ENCODE measurements at places on chromosomes 4 and X. TPM values are rescaled to one million over a fixed set of nuclear protein-coding genes. Genes with fewer than 3 reads are reported as not detected.

- no peak for DNase-seq
Observed at GRCh38 chr4:123163501-123163900, 233.1 kb upstream of the SPRY1 start.

DNA sequence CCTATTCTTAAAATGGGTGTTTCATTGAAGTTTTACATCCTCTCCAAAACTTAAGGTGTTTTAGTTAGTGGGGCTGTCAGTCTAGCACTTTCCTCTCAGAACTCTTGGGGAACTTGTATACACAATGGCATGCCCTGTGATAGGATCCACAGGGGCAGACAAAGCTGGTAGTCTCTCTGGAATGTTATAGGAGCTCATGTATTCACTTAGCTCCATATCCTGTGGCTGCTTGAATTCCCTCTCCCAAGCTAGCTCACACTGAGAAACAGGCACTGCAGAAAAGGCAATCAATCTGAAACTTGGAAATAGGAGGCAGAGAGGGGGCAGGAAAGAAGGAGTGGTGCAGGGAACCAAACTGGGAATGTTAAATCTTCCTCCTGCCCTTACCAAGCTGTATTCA lies 26.3 kb upstream of the ARMCX2 start:
- DNase-seq = no peak

DNA sequence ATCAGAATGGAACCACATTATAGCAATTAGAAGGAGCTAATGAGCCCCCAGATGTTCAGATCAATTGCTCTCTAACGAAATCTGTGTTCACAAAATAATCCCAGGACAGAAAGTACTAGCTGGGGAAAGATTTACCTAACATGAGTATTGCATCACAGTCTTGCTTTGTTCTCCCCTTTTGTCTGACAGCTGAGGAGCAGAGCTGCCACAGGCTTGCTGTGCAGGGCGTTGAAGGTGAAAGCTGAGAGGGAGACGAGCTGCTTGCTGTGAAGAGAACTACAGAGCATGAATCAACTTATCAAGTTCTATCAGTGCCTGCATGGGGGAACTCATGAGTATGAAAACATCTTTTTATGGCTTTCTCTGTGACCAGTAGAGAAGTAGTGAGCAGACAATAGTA lies 441.2 kb downstream of the CENPC start:
- no peak for DNase-seq

DNA sequence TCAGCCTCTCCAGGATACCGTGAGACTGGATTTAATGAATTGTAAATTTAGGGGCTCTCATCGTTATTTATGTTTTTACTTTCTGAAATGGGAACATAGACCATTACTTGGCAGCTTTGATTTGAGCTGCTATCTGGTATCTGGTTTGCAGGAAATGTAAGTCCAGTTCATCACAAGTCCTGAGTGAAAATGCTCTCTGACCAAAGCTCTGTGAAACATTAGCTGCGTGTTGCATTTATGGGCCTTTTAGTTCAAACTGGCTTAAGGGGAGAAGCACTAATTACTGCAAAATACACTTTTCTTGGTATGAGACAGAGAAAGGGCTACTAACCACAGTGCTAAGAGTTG lies 420 bp downstream of the CC2D2A start:
- DNase-seq = no peak

GRCh38 chrX:29470030-29470429 lies 745.3 kb upstream of the MAGEB2 start:
- no peak for DNase-seq

DNA sequence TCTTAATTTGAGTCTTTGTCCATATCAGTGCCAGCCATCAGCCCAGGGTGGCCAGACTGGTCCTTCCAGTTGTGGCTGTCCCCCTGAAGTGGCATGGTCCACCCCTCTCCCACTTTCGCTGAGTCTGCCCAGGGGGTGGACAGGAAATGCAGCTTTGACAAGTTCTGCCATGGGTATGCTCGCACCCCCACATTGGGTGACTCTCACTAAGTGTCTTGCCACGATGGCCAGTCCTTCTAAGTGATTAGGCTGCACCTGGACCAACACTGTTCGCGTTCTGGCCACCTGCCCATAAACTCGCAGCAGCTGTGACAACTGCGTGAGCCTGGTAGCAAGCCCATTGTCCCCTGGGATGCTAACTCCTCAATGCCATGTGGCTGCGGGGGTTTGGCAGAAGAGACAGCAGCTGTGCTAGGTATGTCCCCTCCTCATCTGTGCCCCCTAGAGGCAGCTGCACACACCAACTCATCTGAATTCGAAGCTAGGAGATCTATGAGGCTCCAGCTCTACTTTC lies 10.0 kb upstream of the LNX1 start:
- no peak for DNase-seq

DNA sequence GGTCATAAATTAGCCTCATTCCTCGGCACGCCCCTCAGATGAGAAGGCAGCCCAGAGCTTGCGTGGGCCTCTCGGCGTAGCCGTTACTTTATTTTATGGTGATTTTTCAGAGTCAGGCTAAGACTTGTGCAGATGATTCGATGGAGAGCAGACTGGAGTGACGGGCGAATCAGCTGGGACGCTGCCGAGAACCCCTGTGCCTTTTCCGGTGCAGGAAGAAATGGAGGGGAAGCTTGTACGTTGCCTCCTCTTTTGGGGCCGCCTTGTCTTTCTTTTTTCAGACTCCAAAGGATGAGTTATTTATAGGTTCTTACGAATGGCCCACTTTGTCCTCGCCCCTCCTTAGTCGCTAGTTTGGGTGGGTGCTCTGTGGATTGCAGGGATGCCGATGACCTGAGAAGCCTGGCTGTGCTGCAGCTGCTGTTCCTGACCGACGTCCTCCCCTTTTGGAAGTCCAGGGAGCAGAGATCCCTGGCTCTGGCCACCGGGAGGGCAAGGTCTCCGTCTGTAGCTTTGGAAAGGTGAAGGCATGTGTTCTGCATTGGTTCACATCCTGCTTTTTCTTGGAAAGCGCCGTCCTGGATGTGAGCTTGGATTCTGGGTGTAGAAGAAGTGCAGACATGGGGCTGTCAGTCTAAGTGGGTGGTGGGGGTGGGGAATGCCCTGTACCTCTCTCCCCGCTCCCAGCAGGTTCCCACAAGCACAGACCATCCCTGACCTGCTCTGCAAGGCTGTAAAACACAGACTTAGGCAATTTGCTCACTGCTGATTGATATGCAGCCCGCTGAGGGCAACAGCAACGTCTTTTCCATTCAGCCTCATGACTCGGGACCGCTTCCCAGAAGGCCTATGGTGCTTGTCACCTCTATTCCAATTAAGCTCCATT lies 9.3 kb downstream of the SORCS2 start:
- DNase-seq = no peak

DNA sequence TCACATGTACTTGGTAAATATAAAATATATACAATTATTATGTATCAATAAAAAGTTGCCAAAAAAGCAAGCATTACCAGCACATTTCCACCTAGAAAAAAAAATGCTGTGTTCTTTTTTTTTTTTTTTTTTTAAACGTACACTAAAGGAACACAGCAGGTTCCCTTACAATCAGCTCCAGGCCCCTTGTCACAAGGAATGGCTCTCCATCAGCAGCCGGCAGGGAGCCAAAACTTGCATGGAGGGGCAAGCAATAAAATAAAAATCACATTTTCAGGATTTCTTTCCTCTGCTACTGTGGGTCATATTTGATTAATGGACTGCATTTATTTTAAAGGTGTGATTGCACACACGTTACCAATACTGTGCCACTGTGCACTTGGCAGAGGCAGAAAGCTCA lies 460.3 kb downstream of the GPAT3 start:
- DNase-seq = no peak

GRCh38 chr4:105843941-105844340 lies 51.3 kb upstream of the NPNT start:
- no peak for DNase-seq

DNA sequence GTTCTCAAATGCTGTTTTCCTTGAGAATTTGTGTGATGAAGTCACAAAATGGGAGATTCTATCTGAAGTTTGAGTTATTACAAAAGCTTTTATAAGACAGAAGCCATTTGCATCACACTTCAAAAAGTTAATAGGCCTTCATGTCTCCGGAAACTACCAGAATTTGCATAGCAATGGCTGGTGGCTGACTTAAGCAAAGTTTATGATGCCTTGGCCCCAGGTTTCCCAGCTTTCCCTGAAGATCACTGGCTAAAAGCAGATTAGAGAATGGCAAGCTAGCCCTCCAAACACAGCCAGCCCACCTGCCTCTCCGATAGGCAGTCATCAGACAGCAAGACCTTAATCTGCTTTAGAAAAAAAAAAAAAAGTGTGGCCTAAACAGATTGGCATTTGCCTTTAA lies 197.8 kb downstream of the HS3ST1 start:
- no peak for DNase-seq

- DNase-seq = no peak
Observed at GRCh38 chrX:23185951-23186350, 148.7 kb upstream of the PTCHD1 start.

DNA sequence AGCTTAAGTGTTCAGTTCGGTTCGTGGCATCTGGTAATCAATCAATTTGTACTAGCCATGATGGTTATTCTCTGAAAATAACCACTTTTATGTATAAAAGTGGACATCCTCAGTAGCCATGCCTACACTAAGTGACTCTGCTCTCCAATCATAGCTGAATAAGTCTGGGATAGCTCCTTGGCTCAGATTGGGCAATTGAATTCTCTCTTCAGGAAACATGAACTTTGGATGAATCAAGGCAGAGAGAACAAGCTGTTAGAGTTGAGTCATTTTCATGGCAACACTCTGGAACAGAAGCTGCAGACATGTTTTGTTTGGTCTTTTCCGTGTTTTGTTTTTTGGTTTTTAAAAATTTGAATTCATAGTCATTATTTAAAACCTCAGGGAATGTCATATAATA lies 66.8 kb upstream of the TMEM164 start:
- no peak for DNase-seq

- DNase-seq = no peak
Observed at GRCh38 chr4:15765910-15766697, 12.0 kb upstream of the CD38 start.

DNA sequence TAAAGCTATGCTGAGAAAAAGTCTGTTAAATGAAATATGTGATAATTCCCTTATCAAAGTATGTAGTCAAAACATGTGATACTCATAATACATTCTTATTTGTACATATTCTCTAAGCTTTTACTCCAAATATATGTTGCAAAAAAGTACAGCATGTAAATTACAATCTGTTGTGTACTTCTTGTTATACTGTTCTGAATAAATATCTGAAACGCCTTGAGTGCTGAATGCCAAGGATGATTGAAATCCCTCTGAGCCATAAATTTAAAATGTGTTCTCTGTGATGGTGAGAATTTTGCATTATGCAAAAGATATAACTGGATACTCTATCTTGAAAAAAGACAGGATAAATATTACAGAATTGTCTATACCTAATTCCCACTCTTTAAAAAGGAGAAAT lies 1128.0 kb downstream of the STPG2 start:
- DNase-seq = no peak

DNA sequence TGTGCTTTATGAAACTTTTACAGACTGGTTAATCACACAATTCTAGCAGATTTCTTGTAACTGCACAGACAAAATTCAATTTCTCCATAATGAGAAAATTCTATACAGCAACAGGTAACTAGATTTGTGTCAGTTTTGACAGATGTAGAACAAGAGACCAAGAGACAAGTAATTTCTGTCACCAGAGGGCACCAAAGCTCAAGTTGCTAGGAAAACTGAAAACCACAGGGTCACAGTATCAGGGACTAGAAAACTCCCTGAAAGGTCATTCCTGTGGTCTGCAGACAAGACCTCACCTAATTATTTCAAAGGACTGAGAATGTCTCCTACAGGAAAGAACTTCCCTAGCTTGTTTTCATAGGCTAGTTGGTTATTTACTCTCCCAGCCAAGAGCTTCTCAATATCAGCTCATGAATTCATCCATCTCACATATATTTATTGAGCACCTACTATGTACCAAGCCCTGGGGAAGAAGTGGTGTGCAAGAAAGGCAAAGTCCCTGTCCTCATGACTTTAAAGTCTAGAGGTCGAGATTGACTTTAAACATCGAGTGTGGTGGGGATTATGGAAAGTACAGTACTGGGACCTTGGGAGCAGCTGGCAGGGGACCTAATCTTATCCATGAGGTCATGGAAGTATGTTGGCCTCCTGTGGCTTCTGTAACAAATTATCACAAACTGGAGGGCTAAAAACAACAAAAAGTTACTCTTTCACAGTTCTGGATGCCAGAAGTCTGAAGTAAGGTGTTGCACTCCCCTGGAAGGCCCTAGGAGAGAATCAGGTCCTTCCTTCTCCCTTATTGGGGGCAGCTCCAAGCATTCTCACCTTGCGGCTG lies 47.8 kb upstream of the SETD7 start:
- DNase-seq = no peak

DNA sequence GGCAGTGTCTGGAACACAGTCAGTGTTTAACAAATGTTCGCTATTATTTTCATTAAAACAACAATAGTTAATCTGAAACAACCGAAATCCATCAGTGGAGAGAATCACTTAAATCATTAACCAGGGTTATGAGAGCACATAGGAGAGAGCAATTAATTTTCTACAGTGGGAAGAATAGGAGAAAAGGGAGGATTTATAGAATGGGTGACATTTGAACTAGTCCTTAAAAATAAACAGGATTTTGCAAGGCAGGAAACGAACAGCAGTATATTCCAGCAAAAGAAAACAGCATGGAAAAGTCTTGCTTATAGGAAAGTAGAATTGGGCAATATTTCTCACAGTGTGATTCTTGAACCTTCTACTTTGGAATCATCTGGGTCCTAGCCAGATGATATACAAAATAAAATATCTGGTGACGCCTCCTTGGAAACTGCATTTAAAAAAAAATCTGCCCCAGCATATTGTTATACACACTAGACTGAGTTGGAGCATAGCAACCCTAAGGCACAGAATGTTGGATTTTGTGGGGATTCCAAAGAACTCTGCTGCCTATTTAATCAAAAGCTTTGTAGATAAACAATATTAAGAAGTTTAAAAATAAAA lies 56.1 kb downstream of the INTS12 start:
- no peak for DNase-seq

- DNase-seq = no peak
Observed at GRCh38 chrX:100085846-100086245, 324.2 kb downstream of the PCDH19 start.

DNA sequence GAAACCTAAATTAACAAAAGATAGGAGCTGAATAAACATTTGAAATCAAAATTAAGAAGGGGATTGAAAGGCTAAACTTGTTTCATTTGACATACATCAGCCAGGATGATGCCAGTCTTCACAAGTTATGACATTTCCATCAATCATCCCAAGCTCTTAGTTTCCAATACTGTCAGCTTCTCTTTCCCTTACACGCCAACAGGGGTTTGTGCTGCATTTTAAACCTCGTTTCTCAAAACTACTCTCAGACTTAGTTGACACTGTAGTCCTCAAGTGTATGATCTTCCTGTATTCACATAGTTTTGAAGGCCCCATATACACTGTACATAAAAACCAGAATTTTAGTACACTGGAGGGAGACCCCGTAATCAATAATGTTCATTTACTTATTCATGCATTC lies 840 bp upstream of the P2RY10 start:
- no peak for DNase-seq

BEX2 gene
- 165 TPM for total RNA-seq

TMPRSS11D gene
- not detected for total RNA-seq

CCSER1 gene
- total RNA-seq = 55.4 TPM

GPRIN3 gene
- total RNA-seq = 6.6 TPM

USP38 gene
- total RNA-seq = 19.7 TPM

GJB1 gene
- 19.7 TPM for total RNA-seq
